Anterior cingulate cortex (tissue), 58 donors: ENCODE measurements at places on chromosomes 5 and 9.

DNA sequence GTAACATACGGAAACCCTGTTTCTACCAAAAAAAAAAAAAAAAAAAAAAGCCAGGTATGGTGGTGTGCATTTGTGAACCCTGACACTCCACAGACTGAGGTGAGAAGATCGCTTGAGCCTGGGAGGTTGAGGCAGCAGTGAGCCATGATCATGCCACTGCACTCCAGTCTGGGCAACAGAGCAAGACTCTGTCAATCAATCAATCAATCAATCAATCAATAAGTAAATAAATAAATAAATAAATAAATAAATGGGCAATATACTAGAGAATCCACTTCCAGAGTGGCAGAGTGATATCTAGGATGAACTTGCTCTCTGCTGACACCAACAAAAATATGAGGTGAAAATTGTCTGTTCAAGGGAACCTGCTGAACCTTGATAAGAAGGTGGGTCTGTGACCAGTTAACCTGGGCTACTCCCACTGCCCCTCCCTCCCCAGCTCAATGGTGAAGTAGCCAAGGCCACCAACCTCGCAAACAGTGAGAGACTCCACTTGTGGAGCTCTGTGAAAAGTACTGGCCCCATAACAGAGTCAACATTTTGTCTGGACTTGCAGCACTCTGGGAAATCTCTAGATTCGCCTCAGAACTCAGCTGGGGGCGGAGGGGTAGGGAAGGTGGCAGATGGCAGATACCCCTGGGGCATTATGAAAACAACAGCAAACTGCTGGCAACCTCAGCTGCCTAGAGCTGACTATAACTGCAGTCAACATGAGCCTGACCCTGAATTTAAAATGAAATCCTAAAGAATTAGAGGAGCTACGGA lies 163.7 kb downstream of the ROR2 start:
- no peak for DNase-seq

GRCh38 chr5:157518963-157519362 lies 56.6 kb downstream of the ADAM19 start:
- DNase-seq: no peak

DNA sequence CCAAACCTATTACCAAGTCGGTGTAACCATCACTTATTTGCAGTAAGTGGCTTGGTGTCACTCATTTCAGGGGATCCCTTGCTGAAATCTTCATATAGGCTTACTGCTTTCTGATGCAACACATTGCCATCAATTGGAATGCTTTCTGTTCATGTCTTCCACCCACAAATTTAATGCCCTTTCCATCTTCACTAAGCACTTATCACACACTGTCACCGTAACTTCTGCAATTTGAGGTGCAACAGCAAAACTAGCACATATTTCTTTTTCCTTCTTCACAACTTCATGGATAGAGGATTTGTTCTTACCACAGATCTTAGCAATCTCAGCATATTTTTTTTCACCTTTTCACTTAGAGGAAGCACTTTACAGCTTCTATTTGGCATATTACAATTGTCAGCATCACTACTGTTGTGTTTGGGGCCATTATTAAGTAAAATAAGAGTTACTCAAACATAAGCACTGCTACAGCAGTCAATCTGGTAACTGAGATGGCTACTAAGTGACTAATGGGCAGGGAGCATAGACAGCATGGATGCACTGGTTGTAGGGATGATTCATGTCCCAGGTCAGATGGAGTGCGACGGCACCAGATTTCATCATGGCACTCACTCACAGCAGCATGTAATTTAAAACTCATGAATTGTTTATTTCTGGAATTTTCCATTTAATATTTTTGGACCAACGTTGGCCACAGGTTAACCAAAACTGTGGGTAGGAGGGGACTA lies 70.1 kb downstream of the PIP5K1B start:
- no peak for DNase-seq

GRCh38 chr5:57662991-57663390 lies 180.4 kb upstream of the ACTBL2 start:
- no peak for DNase-seq

GRCh38 chr9:38342096-38342495 lies 50.4 kb upstream of the ALDH1B1 start:
- no peak for DNase-seq
